Activated CD4-positive, alpha-beta T cell treated with anti-CD3 and anti-CD28 coated beads for 24 hours (primary cell): ENCODE measurements at places on chromosomes 7 and 10.

DNA sequence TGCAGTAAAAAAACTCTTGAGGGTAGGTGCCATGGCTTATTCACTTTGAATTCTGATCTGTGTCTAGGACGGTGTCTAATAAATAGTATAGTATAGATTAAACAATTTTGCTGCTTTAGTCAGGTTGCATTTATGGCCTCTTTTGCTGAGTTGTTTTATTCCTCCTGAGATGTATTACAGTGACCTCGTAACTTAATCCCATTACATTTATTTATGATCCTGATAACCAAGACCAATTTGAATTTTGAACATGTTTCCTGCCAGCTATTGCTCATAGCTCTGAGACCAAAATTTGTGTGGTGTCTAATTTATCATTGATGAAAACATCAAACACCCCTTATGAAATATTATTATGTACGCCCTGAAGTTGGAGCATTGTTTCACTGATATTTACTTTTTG, 381.9 kb upstream of the SEMA3C start:
- DNase-seq: no peak

DNA sequence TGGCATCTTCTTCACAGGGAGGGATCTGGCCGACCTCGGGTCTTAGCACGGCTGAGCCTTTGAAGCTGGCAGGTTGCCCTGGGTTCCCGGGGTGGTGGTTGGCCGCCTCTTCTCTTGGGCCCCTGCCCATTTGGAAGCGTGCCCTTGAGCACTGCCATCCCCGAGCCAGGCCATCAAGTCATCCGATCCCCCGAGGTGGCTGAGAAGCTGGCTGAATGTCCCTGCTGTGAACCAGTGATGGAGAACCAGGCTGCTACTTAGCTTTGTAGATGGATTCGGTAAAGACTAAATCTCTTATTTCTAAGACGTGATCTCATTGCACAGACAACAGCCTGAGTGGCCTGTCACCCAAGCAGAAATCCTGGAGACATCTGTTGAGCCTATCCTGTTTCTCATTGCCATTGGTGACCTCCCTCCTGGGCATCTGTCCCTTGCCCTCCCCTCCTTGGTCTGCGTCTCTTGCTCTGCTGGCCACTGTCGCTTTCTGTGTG, 74.3 kb downstream of the GRK5 start:
- DNase-seq: no peak

- no peak for DNase-seq
Observed at GRCh38 chr7:1665549-1666316, 4.3 kb upstream of the ELFN1 start.

- no peak for DNase-seq
Observed at GRCh38 chr10:110404825-110405224, 92.9 kb upstream of the DUSP5 start.

DNA sequence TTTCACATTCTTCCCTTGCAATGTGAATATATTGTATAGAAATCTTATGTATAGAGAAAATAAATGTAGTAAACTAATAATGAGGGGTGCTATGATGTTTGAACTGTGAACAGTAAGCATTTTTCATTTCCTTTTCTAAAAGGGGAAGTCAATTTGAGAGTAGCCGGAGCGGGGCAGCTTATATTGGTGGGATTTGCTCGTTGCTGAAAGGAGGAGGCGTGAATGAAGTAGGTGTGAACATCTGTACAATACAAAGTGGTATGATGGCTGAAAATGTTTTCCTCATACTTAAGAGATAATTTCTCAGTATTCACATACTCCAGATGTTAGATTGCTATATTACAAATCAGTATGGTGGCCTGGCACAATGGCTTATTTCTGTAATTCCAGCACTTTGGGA, 87.1 kb downstream of the SRI start:
- no peak for DNase-seq

- DNase-seq: no peak
Observed at GRCh38 chr7:142303650-142304049, 45.8 kb upstream of the PRSS58 start.

- no peak for DNase-seq
Observed at GRCh38 chr10:73044378-73045285, 52.0 kb downstream of the P4HA1 start.
